ENCODE measurements at places on chromosomes 13 and 19.

DNA sequence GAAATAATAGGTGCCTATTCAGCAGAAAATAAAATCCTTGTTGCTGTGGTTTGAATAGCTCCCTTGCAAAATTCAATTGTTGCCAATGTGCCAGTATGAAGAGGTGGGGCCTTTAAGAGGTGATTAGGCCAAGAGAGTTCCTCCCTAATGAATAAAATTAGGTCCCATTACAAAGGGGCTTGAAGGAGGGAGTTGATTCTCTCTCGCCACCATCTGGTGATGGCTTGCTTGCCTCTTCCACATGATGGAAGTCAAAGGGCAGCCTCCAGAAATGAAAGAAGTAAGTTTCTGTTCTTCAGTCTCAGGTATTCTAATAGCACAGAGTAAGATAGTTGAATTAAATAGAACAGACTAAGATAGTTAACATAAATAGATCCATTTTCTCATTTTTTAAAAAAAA, 3.0 kb upstream of the EEF1AKMT1 start:
- DNase-seq, result no peak

GRCh38 chr19:16330368-16330801, 5.8 kb downstream of the KLF2 start:
- peak; percentile 94 for DNase-seq

DNA sequence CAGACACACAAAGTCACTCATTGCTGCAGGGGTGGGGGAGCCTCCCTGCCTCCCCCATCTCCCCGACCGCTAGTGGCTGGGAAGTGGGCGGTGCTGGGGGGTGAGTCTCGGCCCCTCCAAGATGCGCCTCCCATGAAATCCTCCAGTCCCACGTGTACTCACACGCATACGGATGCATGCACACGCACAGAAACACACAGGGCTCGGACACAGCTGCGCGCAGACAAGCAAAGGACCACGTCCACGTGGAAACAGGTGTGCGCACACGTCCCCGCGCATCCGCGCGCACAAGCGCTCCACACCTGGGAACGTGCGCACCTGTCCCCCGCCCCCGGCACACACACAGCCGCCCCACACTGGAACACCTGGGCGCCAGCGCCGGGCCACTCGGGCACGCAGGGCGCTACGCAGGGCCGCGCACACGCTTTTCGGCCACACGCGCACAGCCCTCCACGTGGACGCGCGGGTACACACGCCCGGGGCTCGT, 687 bp downstream of the MATK start:
- DNase-seq, result no peak

GRCh38 chr19:4483385-4483784, 11.3 kb downstream of the HDGFL2 start:
- no peak for DNase-seq

DNA sequence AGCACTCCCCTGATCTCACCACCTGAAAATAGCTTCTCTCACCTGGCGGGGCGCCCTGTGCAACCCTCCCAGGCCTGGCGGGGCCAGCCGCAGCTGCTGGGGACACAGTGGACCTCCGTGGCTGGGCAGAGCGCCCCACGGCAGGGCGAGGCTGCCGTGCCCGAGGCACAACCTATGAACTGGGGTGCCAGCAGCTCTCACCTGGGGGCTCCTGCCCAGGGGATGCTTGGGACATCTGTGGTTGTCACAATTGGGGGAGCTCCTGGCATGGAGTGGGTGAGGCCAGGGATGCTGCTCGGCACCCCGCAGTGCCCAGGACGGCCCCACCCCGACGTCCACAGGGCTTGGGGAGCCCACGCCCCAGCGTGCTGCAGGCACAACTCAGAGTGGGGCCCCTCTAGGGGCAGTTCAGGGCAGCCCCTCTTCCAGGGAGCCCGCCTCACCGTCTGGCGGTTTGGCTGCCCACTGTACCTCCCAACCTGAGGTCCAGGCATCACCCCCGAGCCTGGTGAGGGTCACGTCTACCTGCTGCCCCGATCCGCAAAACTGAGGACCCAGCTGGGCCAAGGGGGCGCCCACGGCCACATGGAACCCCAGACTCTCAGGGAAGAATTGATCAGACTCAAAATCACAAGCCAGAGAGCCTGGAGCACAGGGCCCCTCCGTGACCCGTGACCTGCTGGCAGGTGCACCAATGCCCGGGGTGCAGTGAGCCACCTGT, 5.7 kb downstream of the TMEM259 start:
- DNase-seq, result no peak

DNA sequence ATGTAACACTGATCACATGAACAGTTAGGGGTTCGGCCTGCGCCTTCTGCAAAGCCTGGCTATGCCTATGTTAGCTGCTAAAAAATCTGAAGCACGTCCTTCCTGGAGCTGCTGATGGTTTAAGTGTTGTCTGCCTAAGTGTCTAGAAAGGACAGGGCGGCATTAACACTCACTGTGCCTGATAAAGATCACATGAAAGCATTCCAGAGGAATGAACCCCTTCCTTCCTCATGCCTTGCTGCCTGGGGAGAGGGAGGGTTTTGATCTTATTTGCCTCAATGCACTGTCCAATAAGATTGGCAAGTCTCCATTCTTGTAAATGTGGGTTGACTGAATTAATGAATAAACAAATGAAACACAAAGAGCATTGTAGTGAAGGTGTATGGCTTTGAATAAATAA, 5.2 kb downstream of the DOCK9 start:
- DNase-seq, result no peak

DNA sequence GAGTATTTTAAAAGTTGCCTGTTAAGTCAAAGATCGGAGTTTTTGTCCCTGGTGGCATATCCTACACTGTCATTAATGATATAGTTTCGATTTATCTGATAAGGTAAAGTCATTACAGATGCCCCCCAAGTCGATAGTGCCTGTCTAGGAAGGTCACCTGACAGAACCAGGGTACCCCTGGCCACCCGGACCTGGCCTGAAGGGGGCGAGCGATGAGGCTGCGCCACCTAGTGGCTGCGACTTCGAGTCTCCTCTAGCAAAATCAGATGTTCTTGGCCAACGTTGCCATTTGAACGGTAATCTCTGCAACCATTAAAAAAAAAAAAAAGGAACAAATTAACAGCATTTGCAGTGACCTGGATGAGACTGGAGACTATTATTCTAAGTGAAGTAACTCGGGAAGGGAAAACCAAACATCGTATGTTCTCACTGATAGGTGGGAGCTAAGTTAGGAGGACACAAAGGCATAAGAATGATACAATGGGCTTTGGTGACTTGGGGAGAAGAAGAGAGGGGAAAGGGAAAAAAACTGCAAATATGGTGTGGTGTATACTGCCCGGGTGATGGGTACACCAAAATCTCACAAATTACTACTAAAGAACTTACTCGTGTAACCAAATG, 565.1 kb downstream of the LIG4 start:
- DNase-seq, result peak; percentile 2

GRCh38 chr13:112664501-112665203, 25.2 kb upstream of the ATP11A start:
- DNase-seq, result no peak

DNA sequence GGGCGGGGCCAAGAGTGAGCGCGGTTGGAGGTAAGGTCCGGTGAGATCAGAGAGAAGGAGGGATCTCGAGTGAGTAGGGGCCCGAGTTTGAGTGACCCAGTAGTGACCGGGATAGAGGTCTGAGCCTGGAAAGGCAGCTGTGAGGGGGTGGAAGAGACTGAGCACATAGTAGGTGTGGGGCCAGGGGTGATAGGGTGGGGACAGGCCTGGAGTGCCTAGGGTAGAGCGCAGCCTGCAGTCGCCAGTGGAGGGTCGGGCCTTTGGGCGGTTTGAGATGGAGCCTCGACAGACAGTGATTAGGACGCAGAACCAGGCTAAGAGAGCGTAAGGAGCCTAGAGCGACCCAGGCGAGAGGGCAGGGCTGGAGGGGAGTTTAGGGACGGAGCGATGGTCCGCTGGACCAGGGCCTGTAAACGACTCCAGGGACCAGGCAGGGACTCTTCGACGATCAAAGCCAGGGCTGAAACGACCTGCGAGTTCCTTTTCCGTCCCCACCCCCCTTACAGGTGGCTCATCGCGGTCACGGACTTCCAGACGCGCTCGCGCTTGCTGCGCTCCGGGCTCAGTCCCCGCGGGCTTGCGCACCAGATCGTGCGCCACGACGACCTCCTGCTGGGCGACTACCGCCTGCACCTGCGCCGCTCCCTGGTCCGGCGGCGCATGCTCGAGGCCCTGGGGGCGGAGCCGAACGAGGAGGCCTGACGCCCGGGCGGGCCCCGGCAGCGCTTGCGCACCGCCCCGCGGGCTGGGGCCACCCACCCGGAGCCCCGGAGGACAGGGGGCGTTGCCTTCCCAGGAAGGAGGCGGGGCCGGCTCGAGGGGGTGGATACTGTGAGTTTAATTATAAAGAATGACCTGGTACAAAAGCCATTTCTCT, 9.4 kb downstream of the C19orf81 start:
- DNase-seq, result peak; percentile 22
